Hematopoietic multipotent progenitor cell treated with erythropoietin and hydrocortisone succinate and interleukin-3 and kit ligand, for 4 days (in vitro differentiated cells): ENCODE measurements at places on chromosomes 6 and 20.

GRCh38 chr6:4313044-4313686 is 177.8 kb upstream of the ECI2 start:
- peak; percentile 18 for DNase-seq

GRCh38 chr20:34989118-34989517 is 33.5 kb downstream of the MYH7B start:
- DNase-seq = no peak

- peak; percentile 69 for DNase-seq
Observed at GRCh38 chr6:139490482-139490881, 116.0 kb upstream of the CITED2 start.

- DNase-seq = no peak
Observed at GRCh38 chr6:25457516-25457915, 178.3 kb downstream of the CARMIL1 start.

DNA sequence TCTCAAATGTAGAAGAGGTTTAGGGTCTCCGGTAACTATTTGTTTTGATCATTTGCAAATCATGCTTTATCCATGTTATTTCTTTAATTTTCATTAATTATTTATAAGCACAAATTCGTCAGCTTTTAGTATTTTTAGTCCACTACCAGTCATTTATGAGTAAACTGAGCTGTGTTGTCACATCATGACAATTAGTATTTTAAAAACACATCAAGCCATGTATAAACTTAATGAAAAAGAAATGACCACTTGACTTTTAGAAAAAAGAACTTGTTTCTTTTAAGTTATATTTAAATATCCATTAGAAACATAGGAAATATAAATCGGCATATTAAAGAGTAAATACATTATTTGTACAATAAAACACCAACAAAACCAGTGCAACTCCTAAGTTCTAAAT is 2.8 kb downstream of the NKX2-4 start:
- DNase-seq = no peak

DNA sequence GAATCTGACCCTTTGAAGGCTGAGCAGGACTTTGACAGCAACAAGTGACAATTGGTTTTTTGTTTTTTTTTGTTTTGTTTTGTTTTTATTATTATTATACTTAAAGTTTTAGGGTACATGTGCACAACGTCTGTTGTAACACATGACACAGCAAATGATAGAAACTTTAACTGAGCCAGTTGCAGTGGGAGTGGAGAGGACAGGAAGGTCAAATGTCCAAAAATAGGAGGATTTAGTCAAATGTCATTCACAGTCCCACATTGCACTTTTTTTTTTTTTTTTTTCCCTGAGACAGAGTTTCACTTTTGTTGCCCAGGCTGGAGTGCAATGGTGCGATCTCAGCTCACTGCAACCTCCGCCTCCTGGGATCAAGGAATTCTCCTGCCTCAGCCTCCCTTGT is 223.0 kb downstream of the HIVEP2 start:
- DNase-seq = no peak

- no peak for DNase-seq
Observed at GRCh38 chr6:133969285-133969920, 16.4 kb downstream of the TBPL1 start.

DNA sequence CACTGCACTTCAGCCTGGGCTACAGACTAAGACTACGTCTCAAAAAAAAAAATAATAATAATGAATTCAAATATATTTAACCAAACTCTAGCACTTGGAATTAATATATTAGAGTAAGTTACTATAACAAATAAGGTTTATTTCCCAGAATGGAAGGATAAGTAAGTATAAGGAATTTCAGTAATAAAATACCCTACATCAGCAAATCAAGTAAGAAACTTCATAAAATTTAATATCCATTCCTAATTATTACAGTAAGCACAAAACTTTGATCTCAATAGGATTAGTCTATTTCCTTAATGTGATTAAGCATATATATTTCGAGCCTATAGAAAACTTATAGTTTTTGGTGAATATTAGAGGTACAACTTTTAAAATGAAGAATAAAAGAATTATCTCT is 36.7 kb upstream of the SDHAF4 start:
- DNase-seq = no peak

- DNase-seq = no peak
Observed at GRCh38 chr6:169806701-169807100, 55.3 kb downstream of the ERMARD start.

GRCh38 chr6:145445674-145446073 is 289.6 kb downstream of the EPM2A start:
- no peak for DNase-seq

DNA sequence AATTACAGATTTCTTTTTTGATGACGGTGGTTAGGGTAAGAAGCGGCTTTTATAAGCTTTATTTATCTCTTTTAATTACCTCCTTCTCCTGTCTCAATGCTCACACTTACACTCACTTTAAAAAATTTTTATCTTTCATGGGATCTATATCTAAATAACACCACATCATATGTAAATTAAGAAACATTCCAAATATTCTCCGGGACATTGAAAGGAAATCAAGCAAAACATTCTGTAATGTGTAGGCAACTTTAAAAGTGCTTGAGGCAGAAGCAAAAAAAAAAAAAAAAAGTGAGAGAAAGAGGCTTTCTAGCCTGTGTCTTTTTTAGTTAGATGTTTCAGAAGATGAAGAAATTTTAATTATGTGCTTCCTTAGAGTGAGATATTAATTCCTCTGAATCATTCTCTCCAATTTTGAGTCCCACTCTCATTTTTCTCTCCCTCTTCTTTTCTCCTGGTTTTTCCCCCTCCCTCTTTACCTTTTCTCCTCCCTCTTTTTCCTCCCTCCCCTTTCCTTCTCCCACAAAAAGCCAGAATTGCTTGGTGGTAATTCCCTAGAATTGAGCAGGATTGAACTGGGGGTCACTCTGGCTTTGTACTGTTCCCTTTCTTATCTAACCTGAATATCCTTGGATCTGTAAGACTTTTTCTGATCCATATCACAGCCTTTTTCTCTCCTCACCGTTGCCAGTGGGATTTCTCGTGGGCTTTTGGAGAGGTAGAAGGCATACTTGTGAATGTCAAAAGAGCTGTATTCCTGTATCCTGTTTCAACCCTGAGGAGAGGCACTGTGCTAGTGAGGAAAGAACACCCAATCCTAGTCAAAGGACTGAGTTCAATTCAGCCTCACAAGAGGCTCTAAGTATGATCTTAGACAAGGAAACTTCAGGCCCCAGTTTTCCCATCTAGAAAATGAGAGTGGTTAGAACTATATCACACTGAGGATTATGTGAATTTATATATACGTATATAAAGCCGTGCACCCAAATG is 30.4 kb downstream of the KCNQ5 start:
- DNase-seq = no peak

- DNase-seq = peak; percentile 61
Observed at GRCh38 chr6:110813338-110814101, 1.7 kb downstream of the CDK19 start.

GRCh38 chr6:48183178-48183577 is 72.2 kb upstream of the PTCHD4 start:
- no peak for DNase-seq

GRCh38 chr6:80029470-80029869 is 25.0 kb downstream of the TTK start:
- no peak for DNase-seq

DNA sequence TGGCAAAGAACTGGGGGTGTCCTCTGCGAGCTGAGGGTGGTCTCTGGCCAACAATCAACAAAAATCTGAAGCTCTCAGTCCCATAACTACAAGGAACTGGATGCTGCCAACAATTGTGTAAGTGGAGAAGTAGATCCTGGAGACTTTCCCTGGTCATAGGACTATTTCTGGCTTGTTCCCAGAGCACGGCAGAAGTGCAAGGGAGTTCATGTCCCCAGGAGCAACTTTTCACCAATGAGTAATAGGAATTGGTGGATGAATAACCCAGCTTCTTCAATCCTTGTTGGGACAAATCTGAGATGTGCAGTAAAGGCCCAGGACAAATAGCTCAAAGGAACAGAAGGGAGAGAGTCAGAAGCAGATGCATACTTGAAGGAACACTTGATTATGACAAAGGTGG is 95.5 kb downstream of the QRSL1 start:
- DNase-seq = no peak

GRCh38 chr20:5141615-5142014 is 14.8 kb downstream of the CDS2 start:
- DNase-seq = no peak

DNA sequence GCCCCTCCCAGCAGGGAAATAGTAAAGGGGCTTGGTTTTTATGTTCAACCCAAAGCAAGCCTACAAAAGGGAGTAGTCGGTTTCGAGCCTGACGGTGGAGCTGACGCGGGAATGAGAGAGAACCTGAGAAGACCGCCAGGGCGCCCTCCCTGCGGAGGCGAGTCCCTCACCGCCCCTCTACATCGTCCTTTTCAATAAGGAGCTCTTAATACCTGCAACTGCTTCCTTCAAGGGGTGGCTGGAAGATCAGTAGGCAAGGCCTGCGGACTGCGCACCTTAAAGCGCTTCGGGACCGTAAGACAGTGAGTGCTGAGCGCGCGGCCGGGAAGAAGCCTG is 709 bp upstream of the ZNF76 start:
- DNase-seq = peak; percentile 72

DNA sequence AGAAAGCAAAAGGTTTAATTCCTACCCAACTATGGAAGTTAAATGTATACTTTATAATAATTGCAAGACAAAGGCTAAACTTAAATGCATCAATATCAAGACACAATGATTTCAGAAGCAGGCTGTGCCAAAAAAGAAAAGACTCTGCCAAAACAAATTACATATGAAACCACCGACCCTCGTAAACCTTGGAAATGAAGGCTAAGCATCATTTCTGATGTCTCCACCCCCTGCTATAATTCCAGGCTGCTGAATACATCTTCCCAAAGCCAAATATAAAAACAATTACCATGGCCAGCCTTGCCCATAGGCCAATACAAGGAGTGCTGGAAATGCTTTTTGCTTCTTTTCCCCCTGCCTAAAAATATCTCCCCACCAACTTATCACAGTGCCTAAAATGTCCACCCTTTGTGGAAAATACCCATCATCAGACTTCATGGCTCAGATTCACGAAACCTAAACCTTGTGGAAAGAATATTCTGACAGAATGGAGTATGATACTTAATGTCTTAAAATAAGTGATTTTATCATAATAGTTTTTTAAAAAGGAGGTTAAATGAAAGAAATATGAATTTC is 37.4 kb downstream of the RCAN2 start:
- no peak for DNase-seq

DNA sequence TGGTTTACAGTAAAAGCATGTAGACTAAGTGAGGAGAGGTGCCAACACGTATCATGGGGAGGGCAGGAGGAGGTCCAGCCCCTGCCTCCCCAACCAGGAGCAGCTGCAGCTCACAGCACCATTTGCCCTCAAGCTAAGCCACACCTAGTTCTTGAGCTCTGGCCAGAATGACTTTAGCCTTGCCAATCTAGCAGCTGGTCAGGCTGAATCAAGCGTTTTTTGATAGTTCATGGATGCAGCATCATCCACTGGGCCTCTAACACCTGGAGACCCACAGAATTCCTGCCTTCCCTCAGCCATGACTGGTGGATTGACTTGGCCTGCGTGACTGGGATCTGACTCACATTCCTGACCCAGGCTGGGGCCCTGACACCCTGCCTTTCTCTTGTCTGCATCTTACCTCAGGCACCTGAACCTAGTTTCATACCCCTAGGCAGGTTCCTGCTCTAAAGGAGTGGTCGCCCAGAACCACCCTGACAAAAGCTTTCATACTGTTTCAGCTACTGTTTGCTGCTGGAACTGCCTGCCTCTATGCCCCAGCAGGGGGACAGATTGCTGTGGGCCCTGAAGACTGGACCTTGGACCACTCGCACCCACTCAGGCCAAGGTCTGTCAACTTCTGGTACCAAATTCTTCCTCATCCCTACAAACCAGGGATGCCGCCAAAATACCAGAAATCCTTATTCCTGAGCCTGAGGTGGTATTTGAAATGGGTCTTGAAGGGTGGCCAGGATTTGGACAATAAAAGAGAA is 122.3 kb downstream of the QRSL1 start:
- DNase-seq = no peak

DNA sequence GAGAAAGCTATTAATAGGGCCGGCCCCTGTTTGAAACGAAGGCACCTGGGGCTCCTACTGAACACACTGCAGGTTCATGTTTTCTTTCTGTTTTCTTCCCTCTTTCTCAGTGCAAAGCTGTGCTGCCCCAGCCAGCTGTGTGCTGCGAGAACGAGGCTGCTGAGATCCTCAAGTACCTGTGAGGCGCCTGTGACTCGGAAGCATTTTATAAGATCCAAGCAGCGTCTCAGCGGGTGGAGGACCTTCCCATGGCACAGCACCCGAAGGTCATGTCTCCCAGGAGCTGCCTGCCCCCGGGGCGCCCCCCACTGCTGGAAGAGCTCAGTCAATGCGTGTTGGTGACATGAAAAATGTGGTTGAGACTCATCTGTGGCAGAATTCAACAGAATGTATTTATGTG is 66.3 kb downstream of the SMOC2 start:
- no peak for DNase-seq

GRCh38 chr6:17381424-17382147 is 11.8 kb upstream of the CAP2 start:
- DNase-seq = no peak

DNA sequence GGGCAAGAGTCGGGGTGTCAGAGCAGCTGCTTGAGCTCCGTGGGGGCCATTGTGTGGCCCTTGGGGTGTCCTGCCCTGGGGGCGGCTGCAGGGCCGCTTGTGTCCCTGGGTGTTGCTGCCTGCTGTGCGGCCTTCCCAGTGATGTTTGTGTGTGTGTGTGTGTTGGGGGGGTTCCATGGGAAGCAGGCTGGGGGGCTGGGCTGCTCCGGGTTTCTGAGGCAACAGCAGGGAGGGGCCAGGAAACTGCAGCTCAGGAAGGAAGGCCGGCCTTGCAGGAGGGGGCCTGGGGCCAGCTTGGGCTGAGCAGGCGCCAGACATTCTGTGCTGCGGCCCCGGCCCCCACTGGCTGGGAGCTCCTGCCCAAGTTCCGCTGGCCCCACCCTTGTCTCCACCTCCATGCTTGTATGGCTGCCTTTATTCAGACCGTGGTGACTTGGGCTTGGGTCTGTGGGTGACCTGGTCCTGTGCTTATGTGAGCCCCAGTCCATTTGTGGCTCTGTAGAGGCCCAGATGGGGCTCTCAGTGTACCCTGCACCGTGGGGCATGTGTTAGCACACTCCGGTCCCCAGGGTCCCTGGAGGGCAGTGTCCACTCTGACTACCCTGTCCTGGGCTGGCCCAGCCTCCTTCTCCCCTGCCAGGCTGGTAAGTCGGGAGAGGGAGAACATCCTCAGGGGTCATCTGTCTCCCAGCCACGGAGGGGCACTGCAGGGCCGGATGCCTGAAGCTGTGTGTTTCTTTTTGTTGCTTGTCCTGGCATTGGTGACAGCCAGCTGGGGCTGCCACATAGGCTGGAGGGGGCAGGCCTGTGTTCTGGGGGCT is 4.6 kb upstream of the SOX18 start:
- DNase-seq = peak; percentile 77

DNA sequence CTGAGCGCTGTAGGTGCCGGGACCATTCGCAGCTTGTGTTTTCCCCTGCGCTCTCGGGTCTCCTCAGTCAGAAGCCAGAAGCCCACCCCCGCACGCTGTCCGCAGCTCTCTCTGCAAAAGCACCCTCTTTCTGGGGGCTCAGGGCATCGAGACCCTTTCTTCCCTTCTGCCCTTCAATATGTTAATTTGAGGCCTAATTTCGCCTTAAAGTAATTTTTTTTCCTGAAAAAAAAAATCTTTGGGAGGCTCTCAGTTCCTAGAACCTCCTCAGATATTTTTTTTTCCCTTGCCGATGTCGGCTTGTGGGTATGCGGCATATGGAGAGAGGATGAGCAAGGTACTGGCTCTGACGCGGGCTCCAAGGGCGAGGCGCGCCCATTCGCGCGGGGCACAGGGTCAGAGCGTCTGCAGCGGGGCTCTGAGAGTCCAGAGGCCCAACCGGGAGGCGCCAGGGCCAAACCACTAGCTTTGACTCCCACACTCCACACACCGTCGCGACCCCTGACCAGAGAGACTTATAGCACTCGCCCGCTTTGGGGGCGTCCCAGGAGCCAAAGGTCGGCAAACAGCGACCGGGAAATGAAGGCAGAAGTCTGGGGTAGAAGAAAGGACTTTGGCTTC is 893 bp downstream of the PRDM13 start:
- no peak for DNase-seq
